Stimulated activated CD4-positive, alpha-beta T cell treated with anti-CD3 and anti-CD28 coated beads, Interleukin-15, amount 100 ng/mL, for 24 hours (primary cell): ENCODE measurements at places on chromosomes 7 and 10.

- DNase-seq, result no peak
These were observed 73.0 kb upstream of the PFKP start for GRCh38 chr10:2994221-2994961.

DNA sequence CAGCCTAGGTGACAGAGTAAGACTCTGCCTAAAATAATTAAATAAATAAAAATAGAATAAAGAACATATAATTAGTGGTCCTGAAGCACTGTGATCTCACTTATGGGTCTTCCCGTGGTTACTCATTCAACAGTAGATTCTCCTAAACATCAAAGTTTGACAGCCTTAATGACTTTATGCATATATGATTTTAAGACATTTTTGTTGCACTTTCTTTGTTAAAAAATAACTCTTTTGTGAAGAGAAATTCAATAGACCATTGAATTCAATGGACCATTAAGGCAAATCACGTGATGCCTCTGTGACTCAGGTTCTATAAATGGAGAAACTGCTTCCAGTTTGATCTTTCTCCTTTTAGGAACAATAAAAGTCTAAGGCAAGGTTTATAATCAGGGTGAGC is 59.6 kb downstream of the ATOH7 start:
- no peak for DNase-seq

GRCh38 chr7:44646176-44646920 is 39.9 kb downstream of the OGDH start:
- DNase-seq, result no peak

DNA sequence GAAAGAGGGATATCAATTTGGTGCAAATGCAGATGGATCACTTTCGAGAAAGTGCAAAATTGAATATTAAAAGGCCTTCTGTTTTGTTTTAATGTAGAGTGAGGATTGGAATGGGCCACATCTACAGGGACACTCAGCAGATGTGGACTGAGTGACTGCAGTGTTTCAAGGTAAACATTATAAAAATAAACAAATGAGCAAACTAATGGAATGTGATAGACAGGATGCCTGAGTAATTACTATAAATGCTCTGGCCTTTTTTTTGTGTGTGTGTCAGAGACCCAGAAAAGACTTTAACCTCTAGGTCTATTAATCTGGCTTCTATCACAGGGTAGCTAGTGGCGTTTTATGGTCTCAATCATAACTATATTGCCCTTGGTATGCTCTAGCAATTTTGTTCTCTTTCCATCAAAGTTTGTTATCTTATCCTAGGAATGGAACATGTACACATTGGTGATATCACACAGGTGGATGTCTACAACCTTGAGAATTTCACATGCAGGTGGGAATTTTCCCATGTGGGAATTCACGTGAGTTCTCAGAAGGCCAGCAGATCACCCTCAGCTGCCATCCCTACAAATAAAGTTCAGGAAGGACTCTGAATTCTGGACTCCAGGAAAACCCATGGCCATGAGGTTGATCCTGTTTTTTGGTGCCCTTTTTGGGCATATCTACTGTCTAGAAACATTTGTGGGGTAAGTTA is at the start of gene CPA2:
TSS of gene CPA2 (plus strand) at position 606 of the 703 bp plus-strand sequence. CDS start at position 625, 19 bp downstream.
- no peak for DNase-seq

DNA sequence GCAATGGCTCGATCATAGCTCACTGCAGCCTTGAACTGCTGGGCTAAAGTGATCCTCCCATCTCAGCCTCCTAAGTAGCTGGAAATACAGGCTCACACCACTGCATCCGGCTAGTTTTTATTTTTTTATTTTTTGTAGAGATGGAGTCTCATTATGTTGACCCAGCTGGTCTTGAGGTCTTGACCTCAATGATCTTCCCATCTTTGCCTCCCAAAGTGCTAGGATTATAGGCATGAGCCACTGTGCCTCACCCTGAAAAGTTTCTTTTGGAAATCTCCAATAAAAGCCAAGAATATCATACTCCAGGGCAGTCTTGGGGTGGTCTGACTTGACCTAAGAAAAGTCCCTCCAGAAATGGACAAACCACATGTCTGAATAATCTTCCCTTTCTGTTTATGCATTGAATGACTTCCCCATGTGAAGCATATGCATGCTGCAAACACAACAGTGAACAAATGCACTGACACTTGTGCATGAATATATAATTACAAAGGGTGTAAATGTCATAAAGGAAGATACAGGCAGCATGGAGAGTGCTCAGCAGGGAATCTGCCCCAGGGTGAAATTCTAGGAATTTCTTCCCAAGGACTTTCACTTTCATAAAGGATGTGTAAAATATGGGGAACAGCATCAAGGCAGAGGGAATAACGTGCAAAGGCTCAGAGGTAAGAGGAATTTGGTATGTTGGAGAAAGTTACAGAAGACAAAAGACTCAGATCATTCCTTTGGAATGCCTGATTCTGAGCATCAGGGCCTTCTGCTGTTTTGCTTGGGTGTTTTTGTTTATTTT is 142.4 kb upstream of the LYZL1 start:
- no peak for DNase-seq
